Activated naive CD8-positive, alpha-beta T cell treated with anti-CD3 and anti-CD28 coated beads, Interleukin-2, amount 50 U/mL, for 16 hours (primary cell): ENCODE measurements at places on chromosomes 2 and 18.

- no peak for DNase-seq
Measured at GRCh38 chr2:43115881-43116280, 110.5 kb downstream of the ZFP36L2 start.

DNA sequence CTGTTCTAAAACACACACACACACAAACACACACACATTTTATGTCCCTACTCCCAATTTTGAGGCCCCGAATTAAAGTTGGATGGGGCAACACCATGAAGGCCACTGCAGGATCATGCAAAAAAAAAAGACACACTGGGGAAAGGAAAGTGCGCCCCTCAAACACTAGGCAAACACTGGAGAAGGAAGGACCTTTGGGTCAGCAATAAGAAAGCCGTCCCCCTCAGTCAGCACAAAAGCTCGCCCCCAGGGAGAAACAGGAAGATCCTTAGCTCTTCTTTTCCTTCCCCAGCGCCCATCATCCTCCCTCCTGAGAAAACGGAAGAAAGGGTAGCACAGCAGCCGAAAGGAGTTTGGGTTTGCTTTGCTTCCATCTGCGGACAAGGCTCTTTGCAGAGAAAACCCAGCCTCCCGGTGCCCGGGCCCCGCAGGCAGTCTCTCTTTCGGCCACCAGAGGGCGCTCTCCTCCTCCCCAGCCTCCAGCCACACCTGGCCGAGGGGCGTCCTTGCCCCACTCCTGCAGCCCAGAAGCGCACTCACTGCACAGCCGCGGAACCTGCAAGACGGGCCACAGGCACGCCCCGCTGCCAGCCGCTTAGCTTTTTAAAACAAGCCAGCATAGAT lies 248.5 kb downstream of the CDH20 start:
- DNase-seq: peak; percentile 27

DNA sequence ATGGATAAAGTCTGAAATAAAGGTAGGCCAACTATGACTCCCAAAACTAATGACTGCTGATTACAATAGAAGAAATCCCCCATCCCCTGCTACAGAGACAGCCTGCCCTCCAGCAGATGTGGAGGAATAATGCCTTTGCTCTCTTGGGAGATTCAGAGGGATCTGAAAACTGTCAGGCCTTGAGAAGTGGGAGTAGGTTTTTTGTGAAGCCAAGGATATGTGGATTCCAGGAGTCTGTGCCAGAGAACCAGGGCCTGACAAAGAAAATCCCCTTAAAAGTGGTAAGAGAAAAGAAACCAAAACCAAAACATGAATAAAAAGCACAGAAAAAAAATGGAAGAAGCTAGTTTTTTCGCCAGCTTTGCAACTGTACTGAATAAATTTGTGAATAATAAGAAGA lies 397.6 kb downstream of the ZNF521 start:
- DNase-seq: no peak

DNA sequence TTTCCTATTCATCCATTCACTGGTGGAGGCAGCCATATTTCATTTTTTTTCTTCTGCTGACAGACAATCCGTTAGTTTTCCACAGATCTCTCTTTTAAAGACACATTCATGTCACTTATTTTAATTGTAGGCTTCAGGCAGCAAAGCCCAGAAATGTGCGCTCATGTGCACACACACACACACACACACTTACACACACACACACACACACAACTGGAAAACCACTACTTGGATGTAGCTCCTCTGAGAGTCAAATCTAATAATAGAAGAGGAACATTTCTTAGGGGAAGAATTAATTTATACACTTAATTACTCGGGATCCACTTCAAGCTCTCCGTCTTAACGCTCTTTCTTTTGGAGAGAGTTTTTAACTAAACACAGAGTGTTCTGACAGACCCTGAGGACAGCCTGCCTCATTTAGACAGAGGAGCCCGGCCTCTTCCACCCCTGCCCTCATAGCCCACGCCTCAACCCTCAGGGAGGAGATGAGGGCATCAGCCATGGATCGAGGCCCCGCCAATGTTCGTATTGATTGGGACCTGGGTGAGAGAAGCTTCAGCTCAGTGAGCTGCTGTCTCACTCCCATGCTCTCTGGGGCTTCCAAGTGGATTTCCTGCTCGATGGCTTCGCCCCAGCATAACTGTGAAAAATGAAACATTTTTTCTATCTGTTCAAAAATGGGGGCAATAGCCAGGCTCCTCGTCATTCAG lies 261.4 kb upstream of the SKOR2 start:
- no peak for DNase-seq
